AG04449 (cell line): ENCODE measurements at places on chromosomes 5 and 9.

DNA sequence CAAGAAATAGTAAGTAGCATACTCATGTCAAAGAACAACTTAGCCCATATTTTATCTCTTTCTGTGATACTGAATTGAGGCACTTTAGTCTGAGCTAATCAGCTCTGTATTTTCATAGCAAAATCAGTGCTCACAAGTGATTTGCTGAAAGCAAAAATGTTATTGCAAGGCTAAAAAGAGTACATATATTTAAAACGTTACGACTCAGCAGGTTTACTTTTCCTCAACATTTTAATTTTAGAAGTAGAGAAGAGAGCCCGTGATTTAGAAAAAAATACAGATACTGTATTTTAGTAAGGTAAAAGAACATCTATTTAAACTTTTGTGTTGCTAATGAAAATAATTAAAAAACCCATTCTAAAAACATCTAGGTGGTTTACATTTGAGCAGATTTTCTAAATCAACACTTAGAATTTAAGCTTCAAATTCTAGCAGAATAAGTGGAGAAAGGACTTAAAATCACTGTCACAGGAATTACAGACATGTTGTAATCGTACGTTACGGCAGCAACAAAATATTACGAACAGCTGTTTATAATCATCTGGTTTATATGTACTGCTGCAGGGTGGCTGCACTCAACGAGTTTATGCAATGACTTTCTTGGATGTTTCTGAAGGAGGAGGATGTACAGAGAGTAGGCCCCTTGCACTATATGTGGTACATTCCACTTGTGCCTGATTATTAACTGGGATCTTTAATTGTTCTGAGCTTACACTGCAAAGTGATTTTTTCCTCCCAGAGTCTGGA lies 20.1 kb downstream of the SREK1 start:
- peak; percentile 23 for DNase-seq

- no peak for DNase-seq
Measured at GRCh38 chr5:77168879-77169244, 41.6 kb upstream of the PDE8B start.

- no peak for DNase-seq
Measured at GRCh38 chr5:115575167-115576070, 26.9 kb downstream of the TICAM2 start.

DNA sequence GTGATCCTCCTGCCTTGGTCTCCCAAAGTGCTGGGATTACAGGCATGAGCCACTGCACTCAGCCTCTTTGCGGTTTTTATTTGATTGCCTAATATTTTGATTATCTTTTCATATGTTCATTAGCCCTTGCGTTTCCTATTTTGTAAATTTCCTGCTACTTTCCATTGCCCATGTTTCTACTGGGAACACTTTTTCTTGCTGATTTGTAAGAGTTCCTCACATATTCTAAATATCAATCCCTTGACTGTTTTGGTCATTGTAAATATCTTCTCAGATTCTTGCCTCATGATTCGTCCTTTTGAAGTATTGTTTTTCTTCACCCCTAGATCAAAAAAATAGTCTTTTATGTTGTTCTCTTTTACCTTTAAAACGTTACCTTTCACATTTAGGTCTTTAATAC lies 37.9 kb upstream of the TTC1 start:
- peak; percentile 61 for DNase-seq

DNA sequence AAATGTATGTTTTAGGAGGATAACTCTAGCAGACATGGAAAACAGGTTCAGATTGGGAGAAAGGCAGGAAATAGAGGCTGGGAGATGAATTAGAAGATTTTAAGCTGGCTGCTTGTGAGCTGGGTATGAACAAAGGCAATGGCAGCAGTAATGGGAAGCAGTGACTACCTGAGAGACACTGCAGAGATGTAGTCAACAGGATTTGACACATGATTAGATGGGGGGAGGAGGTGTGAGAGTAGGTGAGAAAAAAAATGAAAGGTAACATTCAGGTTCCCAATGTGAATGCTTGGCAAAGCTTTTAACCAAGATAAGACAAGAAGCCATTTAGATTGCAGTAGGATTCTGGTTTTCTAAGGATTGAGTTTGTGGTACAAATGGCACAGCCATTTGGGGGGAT lies 22.8 kb upstream of the IFNE start:
- DNase-seq = no peak

DNA sequence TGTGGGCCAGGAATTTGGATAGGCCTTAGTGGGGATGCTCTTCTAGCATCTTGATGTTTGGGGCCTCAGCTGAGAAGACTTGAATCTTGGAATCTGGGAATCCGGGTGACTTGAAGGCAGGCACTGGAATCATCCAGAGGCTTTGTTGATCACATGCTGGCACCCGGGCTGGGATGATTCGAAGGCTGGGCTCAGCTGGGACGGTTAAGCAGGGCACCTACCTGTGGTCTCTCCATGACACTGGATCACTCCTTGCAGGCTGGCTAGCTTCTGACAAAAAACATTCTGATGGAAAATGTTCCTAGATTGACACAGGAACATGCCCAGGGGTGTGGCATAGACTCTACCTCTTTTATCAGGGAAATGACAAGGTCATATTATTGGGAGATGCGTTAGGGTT lies 149.1 kb downstream of the TENT4A start:
- no peak for DNase-seq

GRCh38 chr5:103487822-103488493 lies 74.6 kb downstream of the NUDT12 start:
- DNase-seq = no peak

- no peak for DNase-seq
Measured at GRCh38 chr9:5043381-5043780, 58.3 kb downstream of the JAK2 start.

GRCh38 chr5:10220248-10220647 lies 29.4 kb downstream of the ATPSCKMT start:
- DNase-seq = no peak

GRCh38 chr5:66828046-66828547 lies 231.9 kb downstream of the MAST4 start:
- DNase-seq = no peak

DNA sequence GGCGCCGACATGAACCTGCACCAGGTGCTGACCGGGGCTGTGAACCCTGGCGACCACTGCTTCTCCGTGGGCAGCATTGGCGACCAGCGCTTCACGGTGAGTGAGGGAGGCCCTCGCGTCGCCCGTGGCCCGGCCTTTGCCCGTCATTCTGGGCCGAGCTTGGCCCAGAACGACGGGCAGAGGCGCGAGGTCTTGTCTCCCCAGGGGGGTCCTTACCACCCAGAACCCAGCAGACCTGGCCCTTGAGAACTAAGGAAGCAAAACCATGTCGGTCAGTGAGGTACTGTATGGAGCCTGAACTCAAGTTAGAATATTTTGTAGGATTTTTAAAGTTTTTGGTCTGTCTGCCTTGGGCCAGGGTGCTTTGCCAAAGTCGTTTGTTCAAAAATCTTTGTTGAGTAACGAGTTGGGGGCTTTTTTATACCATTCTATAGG lies 691 bp downstream of the DMXL1 start:
- no peak for DNase-seq

GRCh38 chr5:135008556-135008955 lies 25.5 kb downstream of the PITX1 start:
- DNase-seq = no peak

- DNase-seq = peak; percentile 19
Measured at GRCh38 chr5:69334793-69335268, 2.2 kb upstream of the CCDC125 start.

GRCh38 chr5:109242518-109242917 lies 167.3 kb downstream of the PJA2 start:
- DNase-seq = no peak

GRCh38 chr9:133494636-133495326 lies 15.9 kb upstream of the SLC2A6 start:
- DNase-seq = no peak

- no peak for DNase-seq
Measured at GRCh38 chr9:111276431-111277128, 53.4 kb downstream of the OR2K2 start.

DNA sequence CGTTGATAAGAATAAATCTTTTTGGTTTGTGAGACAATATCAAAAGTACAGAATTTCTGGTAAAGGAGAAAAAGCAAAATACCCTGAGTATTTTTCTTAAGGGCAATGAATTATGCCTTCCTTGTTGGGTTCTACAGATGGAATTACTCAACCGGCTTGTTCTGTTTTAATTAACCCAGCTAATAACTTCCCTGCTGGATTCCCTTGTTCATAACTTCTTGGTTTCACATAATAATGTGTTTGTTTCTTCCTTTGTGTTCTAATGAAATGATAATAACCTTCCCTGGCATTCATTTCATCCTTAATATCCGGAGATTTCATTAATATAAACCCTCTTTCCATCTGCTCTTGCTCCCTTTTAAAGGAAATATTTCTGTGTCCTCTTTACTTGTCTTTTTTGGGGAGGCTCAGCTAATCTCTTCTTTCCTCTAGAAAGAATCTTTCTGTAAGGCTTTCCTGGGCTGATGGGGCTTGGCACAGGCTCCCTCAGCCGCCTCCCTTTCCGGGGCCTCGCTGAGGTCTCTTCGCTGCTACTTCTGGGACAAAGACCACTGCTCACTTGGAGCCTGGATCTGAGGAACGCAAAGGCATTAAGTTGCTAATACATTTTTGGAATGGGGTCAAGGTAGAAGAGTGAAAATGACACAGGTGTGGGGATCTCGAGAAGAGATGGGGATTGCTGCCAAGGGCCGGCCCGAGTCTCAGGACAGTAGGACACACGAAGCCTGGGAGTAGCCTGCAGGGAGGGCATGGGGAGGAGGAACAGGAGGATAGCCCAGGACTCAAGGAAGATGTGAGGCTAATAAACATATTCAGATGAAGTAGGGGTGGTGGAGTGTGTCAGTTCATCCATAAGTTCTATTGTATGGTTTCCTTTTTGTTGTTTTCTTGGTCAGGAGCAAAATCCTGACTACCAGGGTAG lies 118.5 kb downstream of the NRG2 start:
- DNase-seq = no peak

- peak; percentile 16 for DNase-seq
Measured at GRCh38 chr5:145062280-145063062, 772.7 kb downstream of the PRELID2 start.

DNA sequence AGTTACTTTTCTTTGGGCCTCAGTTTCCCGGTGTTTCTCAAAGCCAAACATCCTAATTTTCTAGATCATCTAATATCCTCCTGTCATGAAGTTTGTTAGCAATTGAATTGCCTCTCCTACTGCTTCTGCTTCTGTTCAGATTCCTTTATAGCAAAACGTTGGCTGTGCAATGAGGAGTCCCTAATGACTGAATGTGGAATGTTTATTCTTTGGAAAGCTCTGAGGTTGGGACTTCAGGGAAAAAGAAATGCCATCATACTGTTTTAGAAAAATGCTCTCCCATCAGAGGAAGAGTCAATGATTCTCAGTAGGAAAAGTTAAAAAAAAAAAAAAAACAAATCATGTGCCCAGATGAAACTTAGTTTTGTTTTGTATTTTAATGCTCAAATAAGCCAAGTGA lies 268.7 kb upstream of the PAPPA start:
- no peak for DNase-seq

GRCh38 chr9:87075537-87075936 lies 128.2 kb upstream of the GAS1 start:
- DNase-seq = no peak

- no peak for DNase-seq
Measured at GRCh38 chr9:81371824-81372223, 317.5 kb downstream of the TLE1 start.
